ENCODE measurements at places on chromosomes 16 and 17.

- DNase-seq = no peak
These were observed 544.5 kb upstream of the CDH11 start for GRCh38 chr16:65666132-65666941.

DNA sequence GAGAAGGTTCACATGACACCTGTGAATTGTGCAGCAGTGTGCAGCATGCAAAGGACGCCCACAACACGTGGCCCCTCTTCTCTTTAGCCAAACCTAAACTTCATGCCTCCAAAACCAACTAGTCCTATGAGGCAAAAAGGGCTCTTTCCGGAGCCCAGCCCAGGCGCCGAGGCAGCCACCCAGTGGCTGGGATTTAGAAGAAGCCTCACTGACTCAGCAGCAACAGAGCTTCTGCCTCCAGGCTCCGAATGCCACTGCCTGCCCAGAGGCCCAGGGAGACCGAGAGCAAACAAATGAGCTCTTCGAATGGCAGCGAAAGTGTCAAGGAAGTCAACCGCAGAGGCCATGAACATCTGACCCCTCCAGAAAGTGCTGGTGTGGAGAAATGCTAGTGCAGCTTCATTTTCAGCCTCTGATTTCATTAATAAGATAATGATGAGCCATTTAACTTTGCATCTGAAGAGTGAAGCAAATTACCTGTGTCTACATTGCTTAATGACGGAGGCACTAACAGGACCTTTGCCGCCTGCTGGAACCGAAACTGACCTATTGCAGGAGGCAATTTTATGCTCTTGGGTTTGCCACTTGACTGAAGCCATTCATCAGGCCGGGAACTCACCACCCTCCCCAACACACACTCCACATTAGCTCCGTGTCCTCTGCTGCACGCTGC lies 157.7 kb upstream of the RPL38 start:
- no peak for DNase-seq

DNA sequence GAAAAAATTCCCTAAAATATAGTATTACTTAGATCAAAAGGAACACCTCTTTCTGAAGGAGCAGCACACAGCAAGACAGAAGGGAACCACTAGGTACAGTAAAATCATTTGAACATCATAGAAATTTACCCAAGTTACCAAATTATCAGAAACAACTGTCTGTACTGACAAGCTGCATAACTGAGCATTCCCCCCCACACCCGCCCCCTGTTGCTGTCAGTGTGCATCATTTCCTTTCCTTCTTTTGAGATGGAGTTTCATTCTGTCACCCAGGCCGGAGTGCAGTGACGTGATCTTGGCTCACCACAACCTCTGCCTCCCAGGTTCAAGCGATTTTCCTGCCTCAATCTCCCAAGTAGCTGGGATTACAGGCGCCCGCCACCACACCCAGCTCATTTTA lies 120.7 kb downstream of the TRIM37 start:
- no peak for DNase-seq

- no peak for DNase-seq
These were observed 33.9 kb downstream of the PDIA2 start for GRCh38 chr16:316741-317464.

- no peak for DNase-seq
These were observed 12.1 kb downstream of the HEATR9 start for GRCh38 chr17:35856603-35857002.

- no peak for DNase-seq
These were observed 2.3 kb upstream of the CDK3 start for GRCh38 chr17:75998327-75998795.

- no peak for DNase-seq
These were observed 164.0 kb downstream of the VPS53 start for GRCh38 chr17:550463-551180.

DNA sequence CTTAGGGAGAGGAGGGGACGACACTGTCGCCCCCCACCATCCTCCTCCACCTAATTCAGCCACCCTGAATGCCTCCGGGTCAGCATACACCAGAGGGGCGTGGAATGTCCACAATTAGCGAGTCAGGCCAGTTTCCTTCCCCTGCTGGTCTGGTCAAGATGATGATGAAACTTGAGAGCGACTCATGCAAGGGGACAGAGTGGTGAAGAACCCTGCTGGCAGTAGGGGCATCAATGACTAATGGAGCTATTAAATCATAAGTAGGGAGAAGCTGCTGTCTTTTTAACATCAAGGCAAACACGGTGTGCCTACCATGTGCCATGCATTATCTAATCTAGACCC lies 7.2 kb downstream of the SPACA3 start:
- DNase-seq = no peak

DNA sequence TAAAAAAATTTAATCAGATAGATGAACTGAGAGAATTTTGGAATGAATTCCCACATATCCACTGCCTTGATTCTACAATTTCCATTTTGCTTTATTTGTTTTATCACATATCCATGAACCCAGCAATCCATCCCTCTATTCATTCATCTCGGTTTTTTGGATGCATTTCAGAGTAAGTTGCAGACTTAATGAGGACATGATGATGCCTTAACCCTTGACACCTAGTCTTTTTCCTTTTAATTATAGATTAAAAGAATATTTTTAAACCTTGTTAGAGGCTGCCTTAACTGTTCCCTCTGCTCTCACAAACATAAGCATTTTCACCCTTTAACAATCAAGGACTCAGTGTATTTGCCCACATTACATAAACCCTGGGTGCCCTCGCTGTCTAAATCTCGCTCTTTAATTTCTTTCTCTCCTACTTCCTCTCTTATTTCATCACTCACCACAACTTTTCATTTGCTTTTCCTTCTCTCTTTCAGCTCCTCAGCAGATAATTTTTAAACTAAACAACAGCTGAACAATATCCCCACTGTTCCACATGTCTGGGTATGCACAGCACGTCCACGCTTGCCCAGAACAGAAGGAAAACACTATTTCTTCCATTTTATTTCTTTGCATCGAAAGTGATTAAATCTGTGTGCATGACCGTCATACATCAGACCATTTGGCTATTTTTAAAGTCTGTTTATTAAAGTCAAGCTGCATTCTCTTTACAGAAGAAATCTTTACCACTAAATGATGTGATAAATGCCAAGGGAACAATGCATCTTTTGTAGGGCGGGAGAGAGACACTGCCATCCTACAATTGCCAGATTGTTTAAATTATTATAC lies 39.9 kb downstream of the IQCK start:
- DNase-seq = no peak

- no peak for DNase-seq
These were observed 20.7 kb downstream of the TOX3 start for GRCh38 chr16:52526116-52526828.

DNA sequence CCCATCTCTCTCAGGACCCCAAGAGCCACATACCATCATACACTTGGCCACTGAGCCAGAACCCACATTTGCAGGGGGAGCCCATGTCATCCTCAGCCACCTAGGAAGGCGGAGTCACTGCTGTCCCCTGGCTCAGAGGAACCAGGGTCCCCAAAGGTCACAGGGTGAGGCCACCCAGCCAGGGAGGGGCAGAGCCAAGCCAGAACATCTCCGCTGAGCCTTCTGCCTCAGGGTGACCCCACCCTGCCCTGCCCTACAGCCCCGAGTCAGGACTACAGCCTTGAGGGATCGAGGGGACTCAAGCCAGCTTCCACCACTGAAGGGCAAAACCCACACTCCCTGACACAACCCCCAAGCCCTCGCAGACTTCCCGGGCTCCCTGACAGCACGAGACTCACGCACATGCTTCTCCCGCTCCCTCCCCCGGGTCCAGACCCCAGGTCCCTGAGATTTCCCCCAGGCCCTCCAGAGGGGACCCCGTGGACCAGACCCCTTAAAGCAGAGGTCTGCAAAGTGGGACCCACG lies 17.4 kb downstream of the PIEZO1 start:
- no peak for DNase-seq

- no peak for DNase-seq
These were observed 57.6 kb downstream of the PRMT7 start for GRCh38 chr16:68368301-68368888.

- no peak for DNase-seq
These were observed 8.2 kb downstream of the FAM20A start for GRCh38 chr17:68592682-68593641.

GRCh38 chr17:55852734-55853133 lies 101.9 kb downstream of the PCTP start:
- DNase-seq = no peak

- DNase-seq = no peak
These were observed 10.2 kb downstream of the NLRC3 start for GRCh38 chr16:3566990-3567389.

Data from stimulated activated CD4-positive, alpha-beta T cell treated with anti-CD3 and anti-CD28 coated beads, Interleukin-15, amount 100 ng/mL, for 1 hour (primary cell).